NCI-H526 (cell line): ENCODE measurements at places on chromosomes 4 and X.

DNA sequence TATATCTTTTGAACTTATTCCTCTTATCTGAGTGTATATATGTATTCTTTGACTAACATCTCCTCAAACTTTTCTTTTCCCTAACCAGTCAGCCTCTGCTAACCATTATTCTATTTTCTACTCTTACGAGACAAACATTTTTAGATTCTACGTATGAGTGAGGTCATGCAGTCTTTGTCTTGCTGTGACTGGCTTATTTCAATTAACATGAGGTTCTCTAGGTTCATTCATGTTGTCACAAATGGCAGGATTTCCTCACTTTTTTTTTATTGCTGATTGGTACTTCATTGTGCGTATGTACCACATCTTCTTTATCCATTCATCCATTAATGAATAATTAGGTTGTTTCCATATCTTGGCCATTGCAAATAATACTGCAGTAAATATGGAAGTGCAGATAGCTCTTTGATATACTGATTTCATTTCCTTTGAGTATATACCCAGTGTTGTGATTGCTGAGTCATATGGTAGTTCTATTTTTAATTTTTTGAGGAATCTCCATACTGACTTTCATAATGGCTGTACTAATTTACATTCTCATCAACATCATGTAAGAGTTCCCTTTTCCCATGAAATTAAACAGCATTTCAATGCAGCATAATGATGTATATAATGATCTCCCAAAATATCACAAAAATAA, 80.1 kb downstream of the HS3ST1 start:
- DNase-seq, result no peak

GRCh38 chr4:3719191-3719590, 47.0 kb upstream of the ADRA2C start:
- no peak for DNase-seq

DNA sequence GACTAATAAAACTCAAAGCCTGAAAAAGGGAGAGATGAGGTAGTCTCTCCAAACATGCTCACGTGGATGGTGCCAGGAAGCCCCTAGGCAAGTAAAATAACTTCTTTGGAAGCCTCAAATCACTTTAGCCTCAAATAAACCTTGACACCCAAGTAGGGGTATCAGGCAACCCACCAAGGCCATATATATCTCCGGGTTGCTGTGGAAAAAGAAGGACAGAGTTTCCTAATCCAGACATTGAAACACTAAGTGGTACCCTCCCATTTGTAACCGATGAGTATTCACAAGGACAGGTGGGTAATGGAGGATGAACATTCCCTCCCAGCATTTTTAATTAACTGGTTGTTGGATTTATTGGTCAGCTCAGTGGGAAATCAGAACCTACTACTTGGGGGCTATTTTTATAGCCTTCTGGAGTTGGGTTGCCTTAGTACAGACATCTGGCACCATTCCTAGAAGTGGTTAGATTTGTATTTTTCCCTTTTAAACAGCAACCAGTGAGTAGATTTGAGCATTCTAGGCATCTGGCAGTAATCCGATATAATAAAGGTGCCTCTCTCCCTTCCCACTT, 87.7 kb downstream of the GPC3 start:
- no peak for DNase-seq

GRCh38 chrX:10072786-10073568, 83.8 kb upstream of the CLCN4 start:
- DNase-seq, result no peak

- no peak for DNase-seq
Observed at GRCh38 chrX:25175743-25176142, 160.0 kb upstream of the ARX start.

DNA sequence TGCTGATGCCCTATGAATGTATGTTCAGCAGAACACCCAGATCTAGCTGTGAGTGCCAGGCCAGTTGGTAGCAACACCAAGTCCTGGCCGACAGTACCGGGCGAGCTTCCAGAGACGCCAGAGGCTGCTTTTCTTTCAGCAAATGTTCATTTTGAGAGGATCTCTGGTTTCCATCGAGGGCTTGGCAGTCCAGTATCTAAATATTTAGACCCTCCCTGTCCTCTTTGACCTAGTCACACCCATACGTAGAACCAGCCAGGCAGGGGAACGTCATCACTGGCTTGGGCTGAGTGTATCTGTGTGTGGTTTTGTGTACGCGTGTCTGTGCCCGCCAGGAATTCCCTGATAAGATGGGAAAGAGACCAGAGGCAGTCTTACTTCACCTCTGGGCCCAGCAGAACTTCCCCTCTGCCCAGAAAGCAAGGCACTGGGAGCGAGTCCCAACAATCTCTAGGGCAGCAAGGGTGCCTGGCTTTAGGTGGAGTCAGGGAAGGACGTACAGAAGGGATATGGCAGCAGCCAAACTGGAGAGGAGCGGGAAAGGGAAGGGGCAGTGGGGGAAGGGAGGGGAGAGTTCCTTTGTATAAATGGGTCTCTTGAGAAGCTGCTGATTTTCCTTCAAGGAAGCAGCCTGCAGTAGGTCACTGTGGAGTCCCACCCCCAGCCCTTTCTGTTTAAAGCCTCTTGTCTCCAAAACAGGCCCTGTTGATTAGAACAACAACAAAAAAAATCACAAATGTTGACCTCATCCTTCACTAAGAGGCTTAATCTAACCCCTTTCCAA, 15.0 kb upstream of the ELF4 start:
- no peak for DNase-seq

GRCh38 chr4:10104211-10104990, 12.2 kb downstream of the WDR1 start:
- no peak for DNase-seq

DNA sequence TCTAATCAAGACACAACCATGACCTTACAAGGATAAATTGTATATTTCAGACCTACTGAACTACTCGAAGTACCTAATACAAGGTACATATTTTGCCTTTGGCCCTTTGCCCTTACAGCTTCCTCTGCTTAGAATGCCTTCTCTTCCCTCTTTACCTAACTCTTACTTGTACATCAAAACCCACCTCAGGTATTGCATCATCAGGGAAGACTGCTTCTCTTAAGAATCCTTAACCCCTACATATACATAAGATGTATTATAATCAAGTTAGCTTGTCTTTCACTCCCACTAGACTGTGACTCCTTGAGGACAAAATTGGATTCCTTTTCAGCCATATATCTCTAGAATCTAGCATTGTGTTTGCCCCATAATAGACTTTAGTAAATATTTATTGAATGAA, 101.7 kb upstream of the STIM2 start:
- no peak for DNase-seq

- no peak for DNase-seq
Observed at GRCh38 chrX:3346501-3347259, at the start of gene MXRA5. Gene MXRA5 (minus strand): TSS chrX:3346652. CDS start chrX:3343833, 2,819 bp downstream.

DNA sequence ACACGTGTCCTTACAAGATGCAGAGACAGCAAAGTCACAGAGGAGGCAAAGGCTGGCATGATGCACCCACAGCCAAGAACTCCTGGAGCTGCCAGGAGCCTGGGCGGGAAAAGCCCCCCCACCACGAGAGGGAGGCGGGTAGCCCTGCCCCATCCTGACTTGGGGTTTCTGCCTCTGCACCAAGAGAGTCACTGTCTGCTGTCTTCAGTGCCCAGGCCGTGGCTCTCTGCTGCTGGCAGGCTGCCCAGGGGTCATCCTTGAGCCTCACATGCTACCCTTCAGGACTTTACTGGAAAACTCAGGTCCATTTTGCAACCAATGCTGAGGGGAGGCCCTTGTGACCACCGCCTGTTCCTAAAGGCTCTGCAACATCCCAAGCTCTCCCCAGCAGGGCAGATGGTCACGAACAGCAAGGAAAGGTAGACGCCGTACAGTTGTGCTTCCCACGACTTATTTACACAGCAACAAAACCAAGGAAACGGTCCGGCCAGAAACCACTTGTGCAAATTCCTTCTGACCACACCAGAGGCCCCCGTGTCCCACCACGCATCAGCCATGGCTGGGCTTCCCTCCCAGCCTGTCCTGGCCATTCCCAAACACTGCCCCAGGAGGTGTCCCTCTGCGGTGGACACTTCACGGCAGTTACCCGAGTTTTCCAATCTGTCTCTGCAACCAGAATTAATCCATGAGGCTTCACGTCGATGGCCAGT, 56.9 kb downstream of the ACOX3 start:
- DNase-seq, result no peak
